ENCODE measurements at places on chromosomes 13 and 19.

- DNase-seq: no peak
Measured at GRCh38 chr13:68428292-68428691, 1198.2 kb upstream of the PCDH9 start.

DNA sequence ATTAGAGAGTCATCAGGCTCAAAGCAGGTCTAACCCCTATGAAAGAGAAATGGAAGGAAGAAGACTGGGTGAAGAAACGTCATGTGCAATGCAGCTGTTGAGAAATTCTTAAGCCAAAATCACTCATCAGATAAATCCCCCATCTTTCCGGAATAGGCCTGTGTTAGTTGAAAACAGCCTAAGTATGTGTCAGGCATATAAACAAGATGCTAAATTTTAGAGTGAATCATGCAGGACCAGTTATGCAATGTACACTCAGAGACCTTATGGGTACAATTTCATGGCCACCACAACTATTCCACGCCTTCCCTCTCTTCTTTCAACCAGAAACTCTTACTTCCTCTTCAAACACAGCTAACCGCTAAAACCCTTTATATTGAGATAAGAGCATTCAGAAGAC lies 717.7 kb upstream of the ATXN8OS start:
- DNase-seq: no peak

DNA sequence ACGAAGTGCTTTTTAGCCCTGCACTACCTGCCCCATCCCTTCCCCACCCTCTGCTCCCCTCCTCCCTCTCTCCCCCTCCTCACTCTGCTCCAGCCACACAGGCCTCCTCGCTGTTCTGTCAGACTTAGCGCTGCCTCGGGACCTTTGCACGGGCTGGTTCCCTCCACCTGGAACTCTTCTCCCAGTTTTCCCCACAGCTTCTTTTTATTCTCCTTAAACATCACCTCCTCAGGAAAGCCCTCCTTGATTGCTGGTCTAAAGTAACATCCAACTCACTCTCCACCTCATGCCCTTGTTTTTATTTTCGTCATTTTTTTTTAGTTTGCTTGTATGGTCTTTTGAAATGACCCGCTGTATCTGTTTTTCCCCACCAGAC lies 19.6 kb upstream of the ZNRF4 start:
- DNase-seq: no peak

DNA sequence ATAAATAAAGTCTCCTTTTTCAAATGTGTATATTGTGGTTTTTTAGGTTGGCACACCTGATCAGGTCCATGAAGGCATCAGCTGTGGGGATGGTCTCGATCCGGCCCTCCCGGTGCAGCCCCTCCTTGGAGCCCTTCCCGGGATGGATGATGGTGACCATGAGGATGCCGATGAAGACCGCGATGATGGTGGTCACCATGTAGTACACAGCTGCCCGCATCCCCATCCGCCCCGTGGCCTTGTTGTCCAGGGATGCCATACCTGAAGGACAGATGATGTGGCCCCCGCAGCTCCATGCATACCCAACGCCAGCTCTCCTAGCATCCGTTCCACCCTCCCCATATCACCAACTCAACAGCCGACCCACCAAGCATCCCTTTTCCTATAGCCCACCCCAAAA lies 11.4 kb downstream of the SLC1A6 start:
- no peak for DNase-seq

DNA sequence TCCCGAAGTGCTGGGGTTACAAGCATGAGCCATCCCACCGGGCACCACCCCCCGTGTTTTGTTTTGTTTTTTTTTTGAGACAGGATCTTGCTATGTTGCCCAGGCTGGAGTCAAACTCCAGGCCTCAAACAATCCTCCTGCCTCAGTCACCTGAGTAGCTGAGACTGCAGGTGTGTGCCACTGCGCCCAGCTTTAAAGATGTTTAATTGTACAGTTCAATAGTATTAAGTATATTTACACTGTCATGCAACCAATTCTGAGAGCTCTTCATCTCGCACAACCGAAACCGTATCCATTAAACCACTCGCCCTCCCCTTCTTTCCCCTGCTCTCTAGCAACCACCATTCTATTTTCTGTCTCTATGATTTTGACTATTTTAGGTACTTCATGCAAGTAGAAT lies 15.6 kb downstream of the NUCB1 start:
- DNase-seq: no peak

- DNase-seq: no peak
Measured at GRCh38 chr13:64992314-64992713, 2237.8 kb downstream of the PCDH9 start.

DNA sequence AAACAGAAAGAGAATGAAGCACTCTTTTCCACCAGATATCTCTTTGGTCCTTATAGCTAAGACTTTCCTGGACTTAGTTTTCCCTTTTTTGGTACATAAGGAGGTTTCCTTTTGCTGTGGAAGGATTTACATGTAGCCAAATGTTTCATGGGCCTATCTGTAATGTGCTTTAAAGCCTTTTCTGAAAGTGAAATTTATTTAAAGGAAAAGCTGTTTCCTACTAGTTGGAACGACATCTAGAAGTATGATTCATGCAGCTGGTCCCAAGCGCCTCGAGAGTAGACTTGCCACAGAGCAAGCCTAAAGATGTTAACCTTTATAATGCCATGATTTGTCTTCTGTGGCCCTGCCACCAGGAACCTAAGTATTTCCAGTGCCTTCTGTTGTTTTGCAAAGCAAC lies 390.3 kb downstream of the DLEU7 start:
- no peak for DNase-seq

- DNase-seq: no peak
Measured at GRCh38 chr19:33231511-33231910, 5.9 kb upstream of the SLC7A10 start.

GRCh38 chr13:26813321-26813979 lies 52.9 kb upstream of the GPR12 start:
- no peak for DNase-seq

DNA sequence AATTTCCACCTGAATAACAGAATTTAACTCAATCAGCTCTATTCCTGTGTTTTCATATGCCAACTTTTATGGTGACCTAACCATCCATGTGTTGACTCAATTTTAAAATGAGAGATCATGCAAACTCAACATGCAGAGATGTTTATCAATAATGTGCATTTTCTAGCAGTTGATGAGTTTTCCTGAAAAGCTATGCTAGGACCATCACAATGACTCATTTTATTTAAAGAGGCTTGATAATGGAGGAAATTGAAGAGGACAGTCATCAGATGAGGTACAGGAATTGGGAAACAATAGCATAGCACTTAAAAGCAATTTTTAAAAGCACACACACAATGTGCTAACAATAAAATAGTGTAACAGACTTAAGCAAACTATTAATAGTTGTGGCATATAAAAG lies 127.1 kb downstream of the VWA8 start:
- no peak for DNase-seq

- DNase-seq: no peak
Measured at GRCh38 chr13:79483086-79483706, 2.2 kb downstream of the NDFIP2 start.

DNA sequence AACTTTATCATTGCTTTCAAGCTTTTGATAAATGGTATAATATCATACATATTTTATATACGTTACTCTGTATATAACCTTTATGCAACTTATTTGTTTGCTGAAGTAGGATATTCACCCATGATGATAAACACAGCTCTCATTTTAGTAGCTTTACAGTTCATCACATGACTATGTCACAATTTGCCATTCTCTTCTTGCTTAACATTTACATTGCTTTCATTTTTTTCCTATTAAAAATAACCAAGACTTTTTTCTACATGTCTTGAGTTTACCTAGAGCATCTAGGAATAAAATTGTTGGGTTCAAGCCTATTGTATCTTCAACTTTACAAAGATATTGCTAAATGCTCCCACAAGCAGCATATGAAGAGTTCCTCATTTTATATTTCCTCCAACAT lies 54.0 kb downstream of the KCNRG start:
- DNase-seq: no peak

- no peak for DNase-seq
Measured at GRCh38 chr19:33248954-33249613, 23.4 kb upstream of the SLC7A10 start.

- DNase-seq: no peak
Measured at GRCh38 chr19:41248895-41249294, 15.3 kb upstream of the HNRNPUL1 start.

GRCh38 chr13:28981530-28981929 lies 161.4 kb downstream of the MTUS2 start:
- no peak for DNase-seq

GRCh38 chr19:44685877-44686276 lies 13.1 kb upstream of the CEACAM16 start:
- DNase-seq: no peak

GRCh38 chr19:44573627-44574026 lies 39.7 kb upstream of the IGSF23 start:
- DNase-seq: no peak

GRCh38 chr13:71039440-71039839 lies 827.6 kb downstream of the DACH1 start:
- DNase-seq: no peak

- no peak for DNase-seq
Measured at GRCh38 chr13:82165396-82166174, 1716.7 kb downstream of the SLITRK1 start.

DNA sequence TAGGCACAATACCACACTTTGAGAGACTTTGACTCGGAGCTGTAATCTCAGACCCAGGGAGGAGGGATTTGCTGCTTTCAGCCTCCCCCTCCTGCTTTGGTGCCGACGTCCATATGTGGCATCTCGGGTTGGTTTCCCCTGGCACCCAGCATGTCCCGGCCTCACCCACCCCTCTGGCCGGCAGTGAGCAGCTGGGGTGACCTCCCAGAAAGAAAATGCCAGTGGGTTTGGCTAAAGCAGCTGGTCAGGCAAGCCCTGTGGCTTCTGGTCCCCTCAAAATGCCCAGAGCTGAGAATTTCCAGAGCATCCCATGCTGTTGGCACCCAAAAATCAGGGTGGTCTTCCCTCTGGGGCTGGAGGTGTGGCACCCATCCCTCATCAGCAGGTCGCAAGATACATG lies 34.1 kb downstream of the INSR start:
- no peak for DNase-seq

DNA sequence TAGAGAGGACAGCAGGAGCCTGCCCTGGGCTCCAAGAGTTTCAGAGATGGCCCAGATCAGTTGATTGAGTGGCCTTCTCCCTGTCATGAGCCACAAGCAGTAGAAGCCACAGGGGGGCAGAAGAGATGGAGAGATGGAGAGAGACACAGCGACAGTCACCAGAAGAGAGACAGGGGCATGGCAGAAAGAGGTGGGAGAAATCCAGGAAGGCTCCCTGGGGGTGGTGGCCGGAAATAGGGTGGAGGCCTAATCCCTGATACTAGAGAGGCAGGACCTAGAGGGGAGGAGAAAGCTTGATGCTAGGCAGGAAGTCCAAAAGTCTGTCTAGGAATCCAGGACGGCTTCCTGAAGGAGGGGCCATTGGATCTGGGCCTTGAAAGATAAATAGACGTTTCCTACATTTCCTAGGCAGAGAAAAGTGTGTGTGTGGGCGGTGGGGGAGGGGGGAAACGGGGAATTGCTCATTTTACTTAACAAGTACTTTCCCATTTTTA lies 9.6 kb upstream of the TPM4 start:
- no peak for DNase-seq

- DNase-seq: no peak
Measured at GRCh38 chr19:28880735-28881401, 332.1 kb downstream of the UQCRFS1 start.

- no peak for DNase-seq
Measured at GRCh38 chr13:110135977-110136597, 170.9 kb downstream of the COL4A1 start.

DNA sequence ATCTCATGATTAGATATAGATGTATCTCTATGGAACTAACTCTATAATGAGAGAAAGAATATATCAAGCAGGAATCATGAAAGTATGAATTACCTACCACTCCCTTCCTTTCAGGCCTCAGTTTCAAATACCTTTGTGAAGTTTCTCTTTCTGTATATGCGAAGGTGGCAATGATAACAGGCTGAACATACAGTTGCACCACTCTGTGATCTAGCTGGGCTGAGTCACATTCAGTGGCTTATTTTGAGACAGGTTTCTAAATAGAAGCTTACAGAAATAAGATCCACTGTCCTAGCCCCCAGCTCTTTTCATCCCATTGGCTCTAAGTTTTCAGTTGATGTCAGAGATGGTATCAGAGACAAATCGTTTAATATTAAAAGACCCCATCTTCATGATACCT lies 662.0 kb downstream of the SLITRK1 start:
- DNase-seq: no peak

- peak; percentile 77 for DNase-seq
Measured at GRCh38 chr19:16327911-16328823, 3.5 kb downstream of the KLF2 start.

DNA sequence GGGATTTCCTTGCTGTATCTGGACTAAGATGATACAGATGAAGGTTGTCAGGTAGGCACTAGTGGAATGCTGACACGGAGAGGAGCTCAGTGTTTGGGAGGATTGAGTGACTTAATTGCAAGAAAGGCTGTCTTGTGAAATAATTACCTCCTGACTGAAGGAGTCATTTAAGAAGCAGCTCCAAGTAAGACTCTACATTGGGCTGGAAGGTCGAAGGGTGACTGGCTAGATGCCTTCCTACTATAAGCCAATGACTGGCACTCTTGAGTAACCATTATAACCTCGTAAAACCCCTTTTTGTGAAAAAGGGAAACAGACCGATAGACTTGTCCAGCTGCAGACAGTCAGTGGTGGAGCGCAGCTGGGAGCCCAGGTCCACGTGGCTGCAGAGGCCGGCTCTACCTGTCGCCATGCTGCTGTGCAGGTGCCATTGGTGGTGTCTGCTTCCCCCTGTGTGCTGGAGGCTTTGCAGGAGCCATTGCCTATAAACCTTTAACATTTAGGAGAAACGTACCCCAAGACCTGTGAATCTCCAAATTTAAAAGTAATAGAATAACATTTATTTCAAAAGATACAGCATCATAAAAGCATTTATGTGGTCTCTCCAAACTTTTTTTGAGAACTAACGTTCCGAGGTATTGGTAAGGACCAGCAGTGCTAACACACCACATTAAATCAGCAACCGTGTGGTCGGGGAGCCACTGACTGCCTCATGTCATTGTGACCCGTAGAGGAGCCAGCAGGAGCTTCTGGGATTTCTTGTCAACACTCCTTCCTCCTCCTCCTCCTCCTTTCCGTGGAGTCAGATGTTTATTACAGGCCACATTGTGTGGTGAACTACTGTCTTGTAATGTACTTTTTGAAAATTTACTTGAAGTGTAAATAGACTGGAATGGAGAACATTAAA lies 80.4 kb upstream of the TEX29 start:
- DNase-seq: no peak

DNA sequence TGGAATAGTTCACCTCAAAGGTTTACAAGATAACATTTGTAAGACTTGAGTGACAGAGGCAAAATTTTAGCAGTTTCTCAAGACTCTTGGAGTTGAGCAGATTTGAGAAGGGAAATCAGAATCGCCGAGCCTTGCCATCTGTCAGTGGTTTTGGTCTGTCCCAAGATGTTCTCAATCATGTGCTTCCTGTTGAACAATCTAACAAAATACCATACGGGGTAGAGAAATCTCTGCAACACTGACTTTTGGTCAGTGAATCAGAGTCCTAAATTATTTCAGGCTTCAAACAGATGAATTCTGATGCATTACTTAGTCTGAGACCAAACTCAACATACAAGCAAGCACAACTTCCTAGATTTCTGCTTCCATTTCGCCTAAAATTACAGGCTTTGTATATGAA lies 3.8 kb downstream of the KCTD12 start:
- DNase-seq: no peak

Measured in tongue (tissue), 3 donors.